Cortex of kidney (tissue), 1 donor: ENCODE measurements at places on chromosomes 12 and 14.

GRCh38 chr12:122250047-122250446 lies 16.2 kb downstream of the VPS33A start:
- DNase-seq = no peak

DNA sequence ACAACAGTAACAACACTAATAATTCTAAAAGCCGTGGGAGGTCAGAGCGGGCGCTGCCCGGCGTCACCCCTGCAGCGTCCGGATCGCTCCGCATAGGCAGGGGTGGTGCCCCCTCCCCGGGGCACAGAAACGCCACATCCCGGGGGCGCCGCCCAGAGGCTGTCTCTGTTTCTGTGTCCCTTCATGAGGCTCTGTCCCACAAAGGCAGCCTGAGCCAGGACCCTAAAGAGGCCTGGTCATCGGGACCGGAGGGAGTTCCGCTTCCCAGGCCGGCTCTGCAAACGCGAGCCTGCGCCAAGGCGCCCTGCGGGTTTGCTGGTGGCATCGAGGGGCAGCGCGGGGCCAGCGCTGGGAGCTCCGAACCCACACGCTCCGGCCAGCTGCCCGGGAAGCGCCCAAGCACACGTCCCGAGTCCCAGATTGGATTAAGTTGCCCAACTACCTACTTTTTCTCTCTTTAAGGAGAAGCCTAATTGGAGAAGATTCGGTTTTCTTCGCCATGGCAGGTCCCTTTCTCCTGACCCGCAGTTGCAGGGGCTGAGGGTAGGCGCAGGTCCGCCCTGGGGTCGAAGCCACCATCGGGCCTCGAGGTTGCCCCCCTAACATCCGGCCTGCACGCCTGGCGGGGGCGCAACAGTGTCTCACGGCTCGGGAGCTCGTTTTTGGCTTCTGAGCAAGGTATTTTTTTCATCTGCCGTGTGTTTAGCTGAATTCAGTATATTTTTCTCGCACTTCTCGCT lies 421.7 kb downstream of the VRK1 start:
- no peak for DNase-seq

DNA sequence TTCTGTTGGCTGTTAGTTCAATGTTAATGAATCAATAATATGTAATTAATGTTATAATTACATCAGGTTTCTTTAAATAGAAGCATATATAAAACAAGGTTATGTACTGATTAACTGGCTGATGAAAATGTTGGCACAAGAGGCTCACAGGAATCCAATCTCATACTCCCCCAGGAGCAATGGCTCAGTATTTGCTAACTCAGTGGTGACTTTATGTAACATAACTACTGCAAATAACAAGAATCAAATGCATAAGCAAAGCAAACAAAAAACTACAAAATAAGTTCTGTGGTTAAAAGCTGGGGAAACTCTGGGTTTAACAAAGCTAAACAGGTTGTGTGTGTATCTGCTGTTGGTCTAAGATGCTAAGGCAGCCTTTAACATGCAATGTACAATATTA lies 27.7 kb upstream of the BBS10 start:
- DNase-seq = no peak

GRCh38 chr14:87940382-87940781 lies 52.6 kb downstream of the GALC start:
- no peak for DNase-seq

GRCh38 chr14:101088714-101089113 lies 185.2 kb upstream of the RTL1 start:
- no peak for DNase-seq
